Left lung (tissue), 14 donors: ENCODE measurements at places on chromosomes 13 and 19. TPM values are rescaled to one million over a fixed set of nuclear protein-coding genes. Genes with fewer than 3 reads are reported as not detected.

DNA sequence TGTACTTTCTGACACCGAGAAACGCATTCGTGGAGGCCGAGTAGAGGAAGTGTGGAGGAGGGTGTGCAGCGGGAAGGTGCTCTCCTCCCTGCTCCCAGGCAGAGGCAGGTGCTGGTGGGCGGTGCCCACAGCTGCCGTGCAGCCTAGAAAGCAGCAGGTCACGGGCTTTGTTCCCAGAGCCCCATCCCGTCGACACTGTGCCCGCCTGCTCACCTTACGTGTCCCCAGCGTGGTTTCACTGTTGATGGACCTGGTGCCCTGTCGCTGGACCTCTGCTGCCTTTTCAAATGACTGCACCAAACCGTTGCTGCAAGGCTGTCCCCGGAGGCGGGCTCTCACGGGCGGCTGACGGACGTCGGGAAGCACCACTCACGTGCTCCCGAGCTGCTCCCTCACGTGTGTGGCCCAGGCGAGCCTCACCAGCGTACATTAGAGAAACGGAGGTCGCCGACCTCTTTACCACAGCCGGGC is 20.8 kb downstream of the PLEKHJ1 start:
- DNase-seq: no peak

The PGLYRP2 gene
- not detected for total RNA-seq

DNA sequence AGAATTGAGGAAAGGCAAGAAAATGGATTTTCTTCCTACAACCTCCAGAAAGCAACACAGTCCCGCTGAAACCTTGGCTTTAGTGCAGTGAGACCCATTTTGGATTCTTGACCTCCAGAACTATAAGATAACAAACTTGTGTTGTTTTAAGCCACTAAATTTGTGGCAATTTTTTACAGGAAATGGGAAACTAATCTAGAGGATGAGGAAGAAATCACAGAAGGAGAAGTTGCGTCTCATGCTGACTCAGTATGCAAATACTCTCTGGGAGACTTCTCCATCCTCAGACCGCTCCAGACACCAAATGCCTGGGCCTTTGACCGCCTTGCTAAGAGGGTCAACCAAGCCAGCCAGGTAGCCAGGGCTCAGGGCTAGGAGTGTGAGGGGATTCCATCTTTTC is 13.1 kb upstream of the CEACAM16 start:
- DNase-seq: no peak

GRCh38 chr13:32472194-32472621 is 44.3 kb upstream of the N4BP2L1 start:
- DNase-seq: no peak

DNA sequence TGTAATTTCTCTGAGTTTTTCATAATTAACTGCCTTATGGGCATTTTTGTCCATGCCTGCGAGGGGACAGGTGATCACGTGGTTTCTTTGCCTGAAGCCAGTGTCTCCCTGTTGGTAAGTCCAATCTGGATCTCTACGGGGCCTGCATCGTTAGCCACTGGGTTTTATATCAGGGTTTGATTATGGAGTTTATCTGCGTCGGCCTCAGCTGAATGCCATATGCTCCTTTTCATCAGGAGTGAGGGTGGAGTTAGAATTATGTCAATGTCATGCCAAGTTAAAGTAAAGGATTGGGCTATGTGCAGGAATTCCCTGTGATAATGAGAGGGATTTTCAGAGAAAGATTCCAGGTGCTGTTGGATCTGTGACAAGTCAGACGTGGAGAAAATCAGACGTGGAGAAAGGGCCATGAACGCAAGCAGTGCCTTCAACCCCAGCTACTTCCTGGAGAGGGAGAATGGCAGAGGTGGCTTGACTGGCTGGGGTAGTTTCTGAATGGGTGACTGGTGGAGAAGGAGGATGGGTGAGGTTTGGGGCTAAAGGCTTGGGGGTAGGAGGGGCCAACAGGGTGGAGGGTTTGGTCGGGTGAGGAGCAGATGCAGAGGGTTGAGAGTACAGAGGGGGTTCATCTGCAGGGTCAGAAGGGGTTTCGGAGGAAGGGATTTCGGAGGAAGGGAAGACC is 24.3 kb downstream of the TMEM255B start:
- DNase-seq: no peak

DNA sequence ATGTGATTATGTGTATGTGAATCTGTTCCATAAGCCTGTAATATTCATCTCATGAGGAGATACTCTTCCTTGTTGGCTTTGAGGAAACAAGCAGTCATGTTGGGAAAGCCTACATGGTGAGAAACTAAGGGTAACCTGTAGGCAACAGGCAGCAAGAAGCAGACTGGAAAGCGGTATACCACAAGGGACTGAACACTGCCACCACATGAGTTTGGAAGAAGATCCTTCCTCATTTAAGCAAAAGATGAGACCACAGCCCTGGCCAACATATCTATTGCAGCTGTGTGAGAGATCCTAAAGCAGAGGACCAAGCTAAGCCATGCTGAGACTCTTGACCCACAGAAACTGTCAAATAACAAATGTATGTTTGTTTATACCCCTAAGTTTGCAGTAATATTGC is 134.8 kb downstream of the B3GLCT start:
- DNase-seq: no peak
